ENCODE measurements at places on chromosomes 4 and X.

DNA sequence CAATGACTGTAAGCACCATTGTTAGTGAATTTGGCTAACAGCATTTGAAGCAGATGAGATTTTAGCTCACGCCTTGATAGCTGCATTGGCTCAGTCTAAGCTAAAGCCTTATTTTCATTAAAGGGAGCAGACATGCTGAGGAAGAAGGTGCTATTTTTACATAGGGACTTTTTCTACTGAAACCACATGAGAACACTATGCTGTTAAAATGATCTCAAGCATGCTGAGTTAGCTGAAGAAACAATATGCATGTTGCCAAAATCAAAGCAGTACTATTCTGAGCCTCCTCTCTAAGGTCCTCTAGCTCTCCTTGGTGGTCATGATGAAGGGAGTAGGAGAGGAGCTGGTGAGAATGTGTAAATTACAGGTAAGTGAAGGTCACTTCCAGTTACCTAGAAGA is 134.4 kb upstream of the JADE1 start:
- DNase-seq: no peak

DNA sequence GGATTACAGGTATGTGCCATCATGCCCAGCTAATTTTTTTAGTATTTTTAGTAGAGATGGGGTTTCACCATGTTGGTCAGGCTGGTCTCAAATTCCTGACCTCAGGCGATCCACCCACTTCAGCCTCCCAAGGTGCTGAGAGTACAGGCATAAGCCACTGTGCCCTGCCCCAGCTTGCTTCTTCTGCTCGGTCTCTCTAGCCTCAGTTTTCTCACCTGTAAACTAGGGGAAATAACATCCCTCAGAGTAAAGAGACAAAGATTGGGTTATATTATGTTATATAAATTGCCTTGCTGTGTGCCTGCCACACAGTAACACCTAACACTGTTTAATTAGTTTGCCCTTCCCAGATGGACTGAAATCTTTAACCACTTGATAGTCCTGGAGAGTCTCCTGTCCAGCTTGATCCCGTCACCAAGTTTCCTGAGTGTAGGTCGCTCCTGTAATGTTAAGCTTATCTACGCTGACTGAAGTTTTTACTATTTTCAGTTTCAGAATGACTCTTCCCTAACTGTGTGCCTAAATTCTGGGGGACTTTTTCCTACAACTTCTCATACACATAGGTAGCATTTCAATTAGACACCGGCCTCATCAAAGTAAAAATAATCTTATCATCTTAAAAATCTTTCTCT is 412.7 kb upstream of the TENM3 start:
- no peak for DNase-seq

GRCh38 chrX:23742174-23742696 is 841 bp downstream of the ACOT9 start:
- DNase-seq: peak; percentile 65

GRCh38 chr4:152368001-152368400 is 167.9 kb downstream of the FBXW7 start:
- DNase-seq: peak; percentile 55

- no peak for DNase-seq
These were observed 680.6 kb downstream of the IQCM start for GRCh38 chr4:149135062-149135461.

DNA sequence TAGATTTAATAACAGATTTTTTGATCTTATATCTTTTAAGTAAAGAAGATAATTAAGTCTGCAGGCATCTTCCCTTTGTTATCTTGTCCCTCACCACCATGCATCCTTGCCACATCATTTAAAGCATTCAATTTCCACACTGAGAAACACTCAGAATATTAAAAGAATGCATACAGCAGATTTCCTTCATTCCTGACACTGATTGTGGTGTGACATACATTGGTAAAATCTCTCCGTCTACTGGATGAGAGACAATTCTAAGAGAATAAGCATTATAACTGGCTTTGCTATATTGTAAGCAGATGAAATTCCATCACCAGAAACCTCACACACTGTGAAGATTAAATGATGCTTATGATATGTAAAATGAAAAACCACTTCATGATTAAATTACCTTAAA is 97.4 kb upstream of the TRPC5OS start:
- no peak for DNase-seq

GRCh38 chr4:15294832-15295231 is 133.0 kb upstream of the C1QTNF7 start:
- no peak for DNase-seq

DNA sequence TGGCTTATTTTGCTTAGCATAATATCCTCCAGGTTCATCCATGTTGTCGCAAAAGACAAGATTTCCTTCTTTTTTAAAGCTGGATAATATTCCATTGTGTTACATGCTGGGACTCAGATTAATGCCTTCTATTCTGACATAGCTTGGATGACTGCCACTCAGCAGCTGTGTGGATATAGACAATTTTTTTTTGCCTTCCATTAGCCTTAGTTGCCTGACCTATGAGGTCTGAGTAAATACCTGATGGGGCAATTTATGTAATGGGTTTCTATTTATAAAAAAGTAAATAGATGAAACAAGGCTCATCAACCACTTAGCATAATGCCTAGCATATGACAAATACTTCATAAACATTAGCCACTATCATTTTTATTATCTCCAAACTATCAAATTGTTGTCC is 515.4 kb downstream of the ZNF674 start:
- peak; percentile 89 for DNase-seq

GRCh38 chr4:40227284-40227683 is 30.5 kb downstream of the RHOH start:
- DNase-seq: no peak

DNA sequence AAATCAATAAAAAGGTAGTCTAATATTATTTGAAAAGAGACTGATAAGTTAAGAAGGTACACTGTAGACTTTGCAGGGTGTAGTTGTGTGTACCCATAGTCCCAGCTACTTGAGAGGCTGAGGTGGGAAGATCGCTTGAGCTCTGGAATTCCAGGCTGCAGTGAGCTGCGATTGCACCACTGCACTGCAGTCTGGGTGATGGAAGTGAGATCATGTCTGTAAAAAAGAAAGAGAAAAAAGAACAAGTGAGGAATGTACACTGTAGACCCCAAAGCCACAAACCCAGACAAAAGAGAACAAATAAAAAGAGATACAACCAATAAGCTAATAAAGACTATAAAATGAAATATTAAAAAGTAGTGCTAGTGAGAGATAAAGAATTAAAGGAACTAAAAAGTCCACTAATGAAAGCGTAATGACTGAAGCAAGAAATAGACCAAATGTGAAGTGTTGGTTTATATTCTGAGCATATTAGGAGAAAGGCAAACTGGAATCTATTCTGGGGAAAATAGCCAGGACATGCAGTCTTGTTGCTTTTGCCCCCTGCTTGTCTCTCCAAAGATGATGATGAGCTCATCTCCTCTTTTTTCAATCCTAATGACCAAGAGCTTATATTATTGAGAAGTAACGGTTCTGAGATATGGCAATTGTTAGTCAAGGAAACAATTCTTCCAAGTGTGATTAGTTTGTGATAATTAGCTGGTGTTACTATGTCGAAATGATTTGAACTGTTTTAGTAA is 19.1 kb downstream of the GSX2 start:
- no peak for DNase-seq

DNA sequence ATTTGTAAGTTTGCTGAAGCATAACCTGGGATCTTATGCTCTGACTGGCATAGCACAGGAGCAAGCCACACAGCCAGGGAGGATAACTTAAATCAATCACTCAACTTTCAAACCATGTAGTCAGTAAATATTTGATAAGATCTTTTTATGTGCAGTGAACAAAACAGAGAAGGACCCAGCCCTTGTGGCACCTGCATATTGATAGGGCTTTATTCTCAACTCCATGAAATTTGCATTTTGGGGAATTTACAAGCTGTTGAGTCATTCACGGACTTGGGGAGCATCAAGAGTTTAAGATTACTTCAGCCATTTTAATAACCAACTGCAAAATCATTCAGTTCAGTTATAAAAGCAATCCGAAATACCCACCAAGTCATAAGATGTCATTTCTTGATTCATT is 122.6 kb downstream of the COMMD8 start:
- no peak for DNase-seq

DNA sequence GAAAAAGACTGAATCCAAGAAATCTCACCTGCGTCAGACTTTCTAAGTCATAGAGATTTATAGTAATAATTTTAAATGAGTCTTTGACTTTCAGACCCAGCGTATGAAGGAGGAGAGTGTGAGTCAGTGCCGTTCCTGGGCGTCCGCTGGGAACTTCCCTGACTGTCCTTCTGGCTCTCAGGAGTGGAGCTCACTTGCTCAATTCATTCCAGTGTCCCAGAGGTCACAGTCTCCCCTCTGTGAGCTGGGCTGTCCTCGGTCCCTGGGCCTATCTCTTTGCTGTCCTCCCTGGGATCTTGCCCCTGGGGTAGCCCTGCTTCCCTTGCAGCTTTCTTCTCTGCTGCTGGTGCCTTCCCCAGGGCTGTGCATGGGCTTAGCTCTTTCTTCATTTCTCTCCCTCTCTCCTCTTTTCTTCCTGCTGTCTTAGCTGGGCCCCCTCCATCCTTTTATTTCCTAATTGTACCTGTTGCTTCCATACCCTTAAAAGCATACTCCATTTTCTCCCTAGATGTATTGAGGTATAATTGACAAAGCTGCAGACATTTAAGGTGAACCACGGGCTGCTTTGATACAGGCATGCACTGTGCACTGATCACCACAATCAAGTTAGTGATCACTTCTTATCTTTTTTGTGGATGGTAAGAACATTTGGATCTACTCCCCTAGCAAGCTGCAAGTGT is 11.6 kb downstream of the SORBS2 start:
- DNase-seq: no peak

DNA sequence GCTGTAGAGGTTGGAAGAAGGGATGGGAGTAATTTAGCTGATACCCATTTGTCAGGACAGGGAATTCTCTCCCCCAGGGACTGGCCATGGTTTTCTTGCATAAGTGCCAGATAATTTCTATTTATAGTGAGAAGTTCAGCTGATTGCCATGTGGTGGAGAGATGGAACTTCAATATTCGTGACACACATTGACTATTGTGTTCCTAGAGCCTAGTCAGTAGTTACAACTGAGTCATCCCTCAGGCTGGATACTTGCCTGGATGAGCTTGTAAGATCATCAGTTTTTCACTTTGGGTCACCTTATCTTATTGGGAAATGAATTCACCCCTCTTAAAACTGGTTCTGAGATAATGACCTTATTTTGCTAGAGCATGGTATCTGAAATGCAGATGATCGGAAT is 32.2 kb downstream of the CFAP299 start:
- DNase-seq: no peak

DNA sequence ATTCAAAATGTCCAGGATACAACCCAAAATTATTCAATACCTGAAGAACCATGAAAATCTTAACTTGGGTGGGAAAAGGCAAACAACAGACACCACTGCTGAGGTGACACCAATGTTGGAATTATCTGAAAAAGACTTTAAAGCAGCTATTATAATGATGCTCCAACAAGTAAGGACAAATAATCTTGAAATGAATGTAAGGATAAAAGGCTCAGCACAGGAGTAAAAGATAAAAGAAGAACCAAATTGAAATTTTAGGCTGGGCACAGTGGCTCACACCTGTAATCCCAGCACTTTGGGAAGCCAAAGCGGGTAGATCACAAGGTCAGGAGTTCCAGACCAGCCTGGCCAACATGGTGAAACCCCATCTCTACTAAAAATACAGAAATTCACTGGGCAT is 4.0 kb upstream of the SLC9A7 start:
- DNase-seq: no peak

DNA sequence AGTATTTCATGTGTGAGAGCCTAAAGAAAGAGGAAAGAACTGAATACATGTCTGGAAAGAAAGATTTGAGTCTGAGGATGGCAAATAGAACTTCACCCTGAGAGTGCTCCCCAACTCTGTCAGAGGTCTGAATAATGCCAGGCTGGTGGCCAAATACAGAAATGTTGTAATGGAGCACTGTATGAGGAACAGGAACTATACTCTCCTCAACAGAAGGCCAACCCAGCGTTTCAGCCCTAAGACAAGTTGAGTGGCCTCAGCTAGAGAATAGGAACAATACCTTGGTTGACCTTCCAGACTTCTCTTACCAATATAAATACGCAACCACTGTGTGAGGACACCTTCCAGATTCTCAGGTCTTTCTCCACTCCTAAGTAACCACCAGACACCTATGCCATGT is 94.5 kb upstream of the STIM2 start:
- no peak for DNase-seq

Data from NCI-H345 (cell line).